ENCODE measurements at places on chromosomes 3 and 15.
A peak's percentile ranks its signal among the peaks of the same experiment; 100 is the strongest.

DNA sequence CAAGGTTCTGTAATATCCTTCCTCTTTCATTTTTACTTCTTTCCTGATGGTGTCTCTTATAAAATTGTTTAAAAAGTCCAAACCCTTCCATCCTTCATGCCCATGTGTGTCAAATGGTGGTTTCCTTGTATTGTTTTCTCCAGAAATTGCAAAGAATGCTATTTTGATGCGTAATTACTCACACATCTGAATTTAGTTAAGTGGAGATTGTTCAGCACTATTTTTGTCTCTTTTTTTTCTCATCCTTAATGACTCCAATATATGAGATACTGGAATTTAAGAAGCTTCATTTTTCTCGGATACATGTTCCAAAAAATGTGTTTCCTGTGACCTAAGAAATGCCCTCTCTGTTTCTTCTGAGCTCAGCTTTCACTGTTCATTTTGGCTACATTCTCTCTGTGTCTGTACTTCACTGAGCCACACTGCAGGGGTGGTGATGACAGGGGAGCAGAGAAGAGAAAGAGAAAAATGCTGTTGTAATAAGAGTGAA, 799.8 kb downstream of the DIPK2A start:
- peak; percentile 92 for DNase-seq

DNA sequence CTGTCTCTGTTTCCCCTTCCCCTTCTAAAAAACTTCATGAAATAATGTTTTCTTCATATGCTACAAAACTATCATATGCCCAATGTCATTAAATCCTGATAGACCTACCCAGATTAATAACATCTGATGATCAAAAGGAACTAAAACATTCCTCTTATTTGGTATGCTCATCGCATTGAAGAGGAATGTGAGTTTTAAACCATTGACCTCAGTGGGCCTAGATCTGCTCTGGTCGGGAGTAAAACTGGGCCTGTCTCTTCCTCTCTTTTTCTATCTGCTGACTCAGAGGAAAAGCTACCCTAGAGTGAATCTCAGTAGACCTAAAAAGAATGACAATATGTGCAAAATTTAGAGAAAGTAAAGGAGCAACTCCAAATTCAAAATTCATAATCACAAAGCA, 275.8 kb downstream of the SATB1 start:
- no peak for DNase-seq

DNA sequence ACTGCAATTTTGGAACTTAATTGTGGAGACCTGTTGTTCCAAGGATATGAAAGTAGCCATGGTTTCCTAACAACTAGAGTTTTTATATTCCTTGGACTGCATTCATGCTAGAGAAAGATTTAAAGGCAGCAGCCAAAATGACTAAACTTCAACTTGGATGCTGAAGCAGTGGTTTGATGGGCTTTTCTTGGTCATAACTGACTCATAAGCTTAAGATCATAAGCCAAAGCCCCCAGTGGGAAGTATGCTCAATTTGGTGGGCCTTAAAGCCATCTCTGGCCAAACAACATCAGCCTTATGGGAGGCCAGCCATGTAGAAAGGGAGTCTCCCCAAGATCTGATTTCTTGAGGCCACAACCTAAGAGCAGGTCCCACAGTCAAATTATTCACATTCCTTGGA, 80.2 kb downstream of the ZNF280D start:
- no peak for DNase-seq

- no peak for DNase-seq
Observed at GRCh38 chr3:38362825-38363224, 16.2 kb downstream of the XYLB start.

DNA sequence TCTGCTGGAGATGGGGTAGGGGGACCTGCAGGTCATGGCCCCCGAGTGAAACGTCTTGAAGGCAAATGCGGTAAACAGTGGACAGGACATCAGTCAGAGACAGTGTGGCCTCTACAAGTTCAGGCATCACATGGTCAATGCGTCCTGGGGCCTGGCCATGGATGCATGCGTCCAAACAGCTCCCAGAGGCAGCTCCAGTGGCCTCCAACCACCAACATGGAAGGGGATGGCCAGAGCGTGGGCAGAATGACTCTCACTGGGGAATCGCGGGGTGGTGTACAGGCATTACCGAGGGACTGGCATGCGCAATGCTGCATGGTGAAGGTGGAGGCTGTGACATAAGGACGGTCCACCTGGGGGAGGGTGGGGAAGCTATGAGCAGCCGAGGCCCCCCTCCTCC, 35.6 kb upstream of the IQSEC1 start:
- no peak for DNase-seq

- DNase-seq: no peak
Observed at GRCh38 chr3:131630097-131630496, 127.3 kb upstream of the MRPL3 start.

DNA sequence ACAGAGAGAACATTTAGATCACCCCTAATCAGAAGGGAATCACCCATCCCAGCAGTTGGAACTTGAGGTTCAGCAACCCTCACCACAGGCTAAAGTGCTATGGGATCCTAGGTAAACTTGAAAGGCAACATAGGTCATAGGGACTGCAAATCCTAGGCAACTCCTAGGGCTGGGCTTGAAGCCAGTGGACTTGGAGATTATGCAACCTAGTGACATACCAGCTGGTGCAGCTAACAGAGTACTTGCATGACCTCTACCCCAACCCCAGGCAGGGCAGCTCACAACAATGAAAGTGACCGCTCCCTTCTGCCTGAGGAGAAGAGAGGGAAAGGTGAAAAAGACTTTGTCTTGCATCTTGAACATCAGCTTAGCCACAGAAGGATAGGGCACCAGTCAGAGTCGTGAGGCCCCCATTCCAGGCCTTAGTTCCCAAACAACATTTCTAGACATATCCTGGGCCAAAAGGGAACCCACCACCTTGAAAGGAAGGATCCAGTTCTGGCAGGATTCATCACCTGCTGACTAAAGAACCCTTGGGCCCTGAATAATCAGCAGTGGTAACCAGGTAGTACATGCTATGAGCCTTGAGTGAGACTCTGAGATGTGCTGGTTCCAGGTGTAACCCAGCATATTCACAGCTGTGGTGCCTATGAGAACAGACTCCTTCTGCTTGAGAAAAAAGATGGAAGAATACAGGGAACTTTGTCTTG, 37.6 kb upstream of the FBN1 start:
- peak; percentile 84 for DNase-seq

DNA sequence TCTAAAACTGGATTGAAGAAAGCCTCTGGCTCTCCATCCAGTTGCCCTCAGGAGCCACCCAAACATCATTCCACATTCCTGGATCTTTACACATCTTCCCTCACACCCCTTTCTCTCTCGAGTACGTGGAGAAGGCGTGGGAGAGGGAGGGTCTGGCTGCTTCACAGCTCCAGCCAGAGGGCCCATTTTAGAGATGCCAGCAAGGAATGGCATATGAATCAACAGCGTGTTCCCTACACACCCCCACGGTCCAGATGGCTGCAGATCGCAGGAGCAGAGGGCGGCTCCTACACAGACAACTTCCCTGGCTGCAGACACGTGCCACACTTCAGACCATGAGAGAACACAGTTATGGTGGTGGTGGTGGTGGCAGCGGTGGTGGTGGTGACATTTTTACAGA, 280.1 kb downstream of the ERC2 start:
- DNase-seq: no peak

- no peak for DNase-seq
Observed at GRCh38 chr3:106582151-106582550, 713.3 kb upstream of the CBLB start.

- DNase-seq: no peak
Observed at GRCh38 chr3:139388821-139389551, 461 bp downstream of the COPB2 start.

DNA sequence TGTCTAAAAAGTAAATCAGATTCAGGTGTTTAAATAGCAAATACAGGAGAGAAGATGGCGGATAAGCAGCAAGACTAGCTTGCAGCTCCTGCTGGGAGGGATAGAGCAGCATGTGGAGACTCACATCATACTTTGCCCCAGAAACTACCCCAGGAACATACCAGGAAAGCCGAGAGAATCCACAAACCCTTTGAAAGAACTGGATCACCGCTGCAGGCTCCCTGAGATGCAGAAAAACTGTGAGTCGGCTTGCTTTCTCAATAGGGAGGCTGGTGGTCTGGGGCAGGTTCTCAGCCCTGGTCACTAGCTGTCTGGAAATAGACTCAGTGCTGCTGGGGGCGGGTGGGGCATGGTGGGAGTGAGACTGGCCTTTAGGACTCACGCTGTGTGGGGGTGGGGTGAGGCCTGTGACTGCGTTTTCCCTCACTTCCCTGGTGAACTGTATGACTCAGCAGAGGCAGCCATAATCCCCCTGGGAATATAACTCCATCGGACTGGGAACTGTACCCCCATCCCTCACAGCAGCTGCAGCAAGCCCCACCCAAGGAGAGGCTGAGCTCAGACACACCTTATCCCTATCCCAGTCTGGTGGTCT, 142.8 kb downstream of the CNTN6 start:
- DNase-seq: no peak

DNA sequence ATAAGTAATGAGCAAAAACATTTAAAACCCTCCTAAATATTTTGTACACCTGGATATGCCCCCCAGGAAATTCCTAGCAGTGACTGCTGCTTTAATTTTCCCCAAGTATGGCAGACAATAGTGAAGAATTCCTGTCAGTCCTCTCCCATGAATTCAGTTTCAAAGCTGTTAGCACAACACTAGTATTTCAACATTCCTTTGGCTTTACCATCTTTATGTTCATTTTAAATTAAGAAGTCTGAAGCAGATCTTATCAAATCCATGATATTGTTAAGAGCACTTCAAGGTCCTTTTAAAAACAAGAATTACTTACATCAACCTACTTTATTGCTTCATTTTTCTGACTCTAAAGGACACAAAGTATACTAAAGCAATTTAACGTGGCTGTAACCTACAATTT, 28.8 kb upstream of the CDIN1 start:
- no peak for DNase-seq

- DNase-seq: peak; percentile 73
Observed at GRCh38 chr15:39511000-39511915, 69.6 kb upstream of the THBS1 start.

DNA sequence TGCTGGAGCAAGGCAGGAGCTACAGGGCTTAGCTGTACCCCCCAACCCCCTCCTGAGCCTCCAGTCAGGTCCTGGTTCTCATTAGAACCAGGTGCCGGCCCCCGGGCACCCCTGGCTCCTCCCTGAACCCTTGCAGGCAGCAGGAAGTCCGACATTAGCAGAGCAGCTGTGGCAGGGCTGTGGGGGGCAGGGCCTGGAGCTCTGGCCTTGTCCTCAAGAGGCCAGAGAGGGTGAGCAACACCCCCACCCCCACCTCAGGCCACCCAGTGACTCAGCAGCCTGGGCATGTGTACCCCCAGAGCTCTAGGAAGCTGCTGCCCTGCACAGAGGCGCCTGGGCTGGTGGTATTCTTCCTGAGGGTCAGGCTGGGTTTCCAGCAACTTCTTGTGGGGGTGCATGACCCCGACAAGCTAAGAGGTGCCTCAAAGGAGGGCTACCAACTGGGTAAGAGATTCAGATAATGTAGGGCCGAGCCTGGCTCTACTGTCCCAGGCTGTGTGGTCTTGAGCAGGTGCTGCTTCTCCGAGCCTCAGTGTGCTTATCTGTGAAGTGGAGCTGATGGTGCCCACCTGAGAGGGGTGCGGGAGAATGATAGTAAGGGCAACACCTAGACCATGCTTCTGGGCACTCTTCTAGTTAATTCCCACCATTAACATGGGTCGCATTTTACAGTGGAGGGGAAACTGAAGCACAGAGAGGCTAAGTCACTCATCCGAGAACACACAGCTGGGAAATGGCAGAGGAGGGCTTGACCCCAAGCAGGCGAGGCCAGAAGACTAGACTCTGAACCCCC, 16.0 kb downstream of the H1-8 start:
- DNase-seq: peak; percentile 93

DNA sequence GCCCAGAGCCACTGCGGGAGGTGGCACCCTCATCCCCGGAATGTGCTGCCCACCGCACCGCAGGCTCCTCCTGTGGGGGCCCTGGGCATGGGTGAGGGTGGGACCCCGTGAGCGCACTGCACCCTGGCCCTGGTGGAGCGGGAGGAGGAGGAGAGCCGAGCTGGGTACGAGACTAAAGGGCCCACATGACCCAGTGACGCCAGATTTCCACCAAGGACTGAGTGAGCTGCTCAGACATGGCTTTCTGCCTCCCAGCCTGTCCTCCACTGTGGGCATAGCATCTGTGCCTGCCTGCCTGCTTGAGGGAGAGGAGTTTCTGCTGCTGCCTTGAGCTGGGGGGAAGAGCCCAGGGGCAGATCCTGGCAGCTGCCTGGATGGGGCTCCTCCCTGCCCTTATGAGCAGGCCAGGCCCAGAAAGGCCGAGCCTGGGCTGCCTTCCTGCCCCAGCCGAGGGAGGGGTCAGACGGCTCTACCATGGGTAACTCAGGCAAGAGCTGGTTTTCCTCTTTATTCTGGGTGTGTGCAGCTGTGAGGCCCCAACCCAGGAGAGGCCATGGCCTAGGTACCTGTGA, 88.4 kb downstream of the VGLL4 start:
- DNase-seq: no peak

DNA sequence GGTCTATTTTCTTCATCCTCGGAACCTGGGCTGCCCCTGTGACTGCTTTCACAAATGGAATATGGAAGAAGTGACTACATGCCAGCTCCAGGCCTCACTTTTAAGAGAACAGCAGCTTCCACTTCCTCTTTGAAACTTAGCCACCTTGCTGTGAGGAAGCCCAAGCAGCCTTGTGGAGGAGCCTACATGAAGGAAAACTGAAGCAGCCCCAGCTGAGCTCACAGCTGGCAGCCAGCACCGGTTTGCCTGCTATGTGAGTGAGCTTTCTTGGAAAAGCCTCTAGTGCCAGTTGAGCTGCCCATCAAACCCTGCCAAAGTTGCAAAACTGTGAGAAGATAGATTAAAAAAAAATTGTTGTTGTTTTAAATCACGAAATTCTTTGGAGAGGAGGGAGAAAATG, 498.0 kb upstream of the PROK2 start:
- DNase-seq: no peak

DNA sequence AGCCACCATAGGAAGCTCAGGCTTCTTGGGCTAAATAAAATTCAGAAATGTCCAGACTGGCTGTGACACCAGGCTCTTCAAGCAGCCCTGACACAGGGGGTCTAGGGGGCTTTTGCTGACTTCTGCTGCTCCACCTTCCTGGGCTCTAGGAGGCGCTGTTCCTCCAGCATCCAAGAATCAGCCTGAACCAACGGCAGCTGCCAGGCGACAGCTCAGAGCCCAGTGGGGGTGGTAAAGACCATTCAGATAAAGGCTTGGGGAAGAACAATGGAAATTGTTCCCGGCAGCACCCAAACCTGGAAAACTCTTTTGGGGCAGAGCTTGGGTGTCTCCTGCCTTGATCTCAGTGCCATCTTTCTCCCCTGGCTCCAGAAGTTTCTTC, 21.6 kb upstream of the PSTPIP1 start:
- no peak for DNase-seq

- no peak for DNase-seq
Observed at GRCh38 chr3:37700466-37701248, 161.0 kb upstream of the CTDSPL start.

- DNase-seq: no peak
Observed at GRCh38 chr3:114370537-114371174, 76.8 kb downstream of the TIGIT start.

- no peak for DNase-seq
Observed at GRCh38 chr3:136734382-136735070, 17.7 kb downstream of the STAG1 start.

- DNase-seq: peak; percentile 41
Observed at GRCh38 chr3:48301800-48302166, 31.7 kb downstream of the SPINK8 start.

Data from fibroblast of gingiva (primary cell).